ENCODE measurements at places on chromosomes 1 and 21. TPM values are rescaled to one million over a fixed set of nuclear protein-coding genes. Genes with fewer than 3 reads are reported as not detected.

DNA sequence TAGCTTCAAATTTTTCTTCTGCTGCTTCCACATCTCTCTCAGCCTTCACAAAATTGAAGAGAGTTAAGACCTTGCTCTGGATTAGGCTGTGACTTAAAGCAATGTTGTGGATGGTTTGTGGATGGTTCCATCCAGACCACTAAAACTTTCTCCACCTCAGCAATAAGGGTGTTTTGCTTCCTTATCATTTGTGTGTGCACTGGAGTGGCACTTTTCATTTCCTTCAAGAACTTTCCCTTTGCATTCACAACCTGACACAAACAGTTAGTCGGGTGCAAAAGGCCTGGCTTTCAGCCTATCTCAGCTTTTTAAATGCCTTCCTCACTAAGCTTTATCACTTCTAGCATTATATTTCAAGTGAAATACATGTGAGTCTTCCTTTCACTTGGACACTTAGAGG lies 30.3 kb downstream of the DENND1B start:
- no peak for DNase-seq

Gene FAM163A
- 0.71 TPM for polyA plus RNA-seq

- DNase-seq, result no peak
These were observed 6.8 kb upstream of the KIF17 start for GRCh38 chr1:20724364-20725188.

DNA sequence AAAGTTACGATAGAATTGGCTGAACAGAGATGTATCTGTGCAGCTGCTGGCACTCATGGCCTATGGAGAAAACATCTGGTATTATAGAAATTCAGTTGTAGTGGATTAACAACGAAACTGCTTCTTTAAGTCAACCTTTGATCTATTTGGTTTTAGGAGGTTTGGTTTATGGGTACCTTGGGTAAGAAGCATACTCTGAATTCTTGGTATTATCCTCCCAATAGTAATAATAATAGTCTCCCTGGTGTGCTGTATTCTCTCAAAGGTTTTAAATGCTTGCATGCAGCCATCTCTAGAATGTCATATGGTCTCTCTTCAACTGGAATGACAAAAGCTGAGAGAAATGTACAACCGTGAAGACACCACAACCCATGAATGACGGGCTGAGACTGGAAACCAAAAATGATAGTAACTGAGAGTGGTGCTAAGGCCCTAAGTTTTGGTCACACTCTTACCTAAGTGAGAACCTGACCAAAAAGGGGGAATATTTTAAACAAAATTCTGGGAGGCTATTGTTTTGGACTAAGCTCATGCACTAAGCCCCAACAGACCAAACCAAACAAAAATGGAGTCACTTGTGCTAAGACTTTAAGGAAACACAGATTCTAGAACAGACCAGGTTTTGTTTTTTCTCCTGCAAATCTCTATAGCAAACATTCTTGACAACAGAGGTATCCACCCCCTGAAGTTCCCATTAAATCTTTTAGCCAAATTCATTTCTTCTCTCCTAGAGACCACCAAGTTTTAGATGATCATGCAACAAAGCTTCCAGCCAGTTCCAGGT lies 17.6 kb upstream of the TMEM61 start:
- DNase-seq, result peak; percentile 33

GRCh38 chr1:27885621-27886352 lies 13.4 kb downstream of the THEMIS2 start:
- DNase-seq, result peak; percentile 48

DNA sequence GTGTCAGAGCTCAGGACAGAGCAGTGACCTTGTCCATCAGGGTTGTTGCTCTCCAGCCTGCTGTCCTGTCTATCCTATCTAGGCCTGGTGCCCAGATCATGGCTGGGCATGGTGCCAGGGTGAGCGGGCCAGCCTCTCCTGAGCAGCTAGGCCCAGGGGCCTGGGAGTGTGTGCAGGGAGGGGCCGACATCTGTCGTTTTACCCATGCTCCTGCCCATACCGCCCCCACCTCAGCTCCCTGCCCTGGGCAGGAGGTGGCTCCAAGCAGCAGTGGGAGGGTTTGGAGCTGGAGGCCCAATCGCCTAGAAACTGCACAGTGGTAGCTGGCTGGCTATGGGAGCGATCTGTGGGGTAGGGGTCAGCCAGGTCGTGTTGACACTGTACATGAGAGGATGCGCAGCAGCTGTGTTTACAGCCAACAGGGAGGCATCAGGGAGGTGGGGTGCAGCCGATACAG lies 6.5 kb downstream of the INSRR start:
- DNase-seq, result peak; percentile 86

Gene GNG12
- 40.9 TPM for polyA plus RNA-seq

Gene KCND3
- 1.7 TPM for polyA plus RNA-seq

DNA sequence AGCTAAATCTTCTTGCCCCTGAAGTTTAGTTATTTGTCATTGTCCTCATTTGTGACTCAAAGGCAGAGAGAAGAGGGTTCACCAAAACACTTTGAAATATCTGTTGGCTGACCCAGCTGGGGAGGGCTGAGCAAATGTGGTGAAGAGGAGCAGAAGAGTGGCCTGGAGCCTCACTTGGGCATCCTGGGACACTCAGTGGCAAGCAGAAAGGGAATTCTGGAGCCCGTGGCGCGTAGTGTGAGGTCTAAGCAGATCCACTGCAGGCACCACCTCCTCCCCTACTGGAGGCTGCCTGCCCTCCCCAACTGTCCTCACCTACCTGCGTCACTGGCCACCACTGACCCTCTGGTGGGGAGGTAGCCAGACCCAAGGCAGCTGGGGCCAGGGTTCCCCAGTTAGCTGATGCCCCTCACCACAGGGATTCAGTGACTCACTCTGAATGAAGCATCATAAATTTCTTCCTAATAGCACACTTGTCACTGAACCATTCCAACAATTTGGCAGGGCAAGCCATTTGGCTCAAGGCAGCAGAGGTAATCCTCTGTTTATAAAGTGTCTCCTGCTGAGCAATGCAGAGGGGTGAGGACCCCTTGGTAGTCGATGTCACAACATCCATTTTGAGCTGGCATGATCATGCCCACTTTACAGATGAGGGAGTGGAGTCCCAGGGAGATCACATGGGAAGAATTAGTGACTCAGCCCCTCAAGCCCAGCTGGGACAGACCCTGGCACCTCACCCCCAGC lies 80.3 kb downstream of the NENF start:
- no peak for DNase-seq

DNA sequence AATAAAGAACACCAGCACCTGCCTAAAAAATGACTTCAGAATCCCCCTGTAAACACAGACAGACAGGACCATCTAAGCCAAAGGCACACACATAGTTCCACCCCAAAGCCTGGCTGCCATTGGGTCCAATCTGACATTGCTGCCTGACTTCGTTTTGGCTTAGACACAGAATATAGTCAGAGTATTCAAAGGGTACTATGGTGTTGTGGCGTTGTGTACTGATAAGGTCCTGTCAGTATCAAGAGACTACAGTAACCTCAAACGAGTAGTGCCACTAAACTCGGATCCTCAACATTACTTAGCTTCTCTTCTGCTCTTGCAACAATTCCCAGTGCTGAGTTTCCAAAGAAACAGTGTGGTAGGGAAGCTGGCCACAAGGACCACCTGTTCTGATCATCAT lies 169.3 kb upstream of the NR5A2 start:
- DNase-seq, result no peak

Gene TENT5C
- polyA plus RNA-seq, result 5.3 TPM

- peak; percentile 63 for DNase-seq
These were observed 114.3 kb downstream of the GDAP2 start for GRCh38 chr1:117814856-117815797.

DNA sequence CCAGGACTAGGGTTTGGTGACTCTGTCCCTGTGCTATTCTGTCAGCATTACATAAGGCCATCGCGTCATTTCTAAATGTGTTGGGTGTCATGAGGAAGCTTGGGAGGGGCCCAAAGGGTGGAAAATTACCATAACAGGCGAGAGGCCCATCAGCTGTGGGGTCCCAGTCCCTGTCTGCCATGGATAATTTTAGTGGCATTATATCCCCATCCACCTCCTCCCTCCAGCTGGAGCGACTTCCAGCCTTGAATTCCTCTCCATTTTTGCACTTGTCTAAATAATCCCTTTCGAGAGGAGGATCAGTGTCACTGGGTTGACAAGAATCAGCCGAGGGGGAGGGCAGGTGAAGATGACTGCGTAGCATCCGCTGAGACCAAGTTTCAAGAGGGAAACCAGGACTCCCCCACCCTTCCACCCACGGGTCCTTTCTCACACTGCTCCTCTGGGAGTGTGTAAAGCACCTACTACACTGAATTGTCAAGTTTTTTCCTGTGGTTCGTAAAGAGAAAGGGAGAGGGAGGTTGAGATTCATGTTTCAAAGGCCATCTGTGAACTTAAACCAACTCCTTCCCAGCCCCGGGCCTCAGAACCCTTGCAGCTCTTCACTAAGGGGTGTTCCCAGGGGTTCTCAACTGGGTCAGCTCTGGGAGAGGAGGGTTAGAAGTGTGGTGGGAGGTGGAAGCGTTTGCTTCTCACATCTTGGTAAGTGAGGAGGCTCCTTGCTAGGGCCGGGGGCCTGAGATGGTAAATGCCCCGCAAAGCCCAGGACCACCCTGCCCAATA lies 29.2 kb downstream of the VASH2 start:
- peak; percentile 86 for DNase-seq

- peak; percentile 37 for DNase-seq
These were observed 13.7 kb downstream of the SPRTN start for GRCh38 chr1:231351816-231352215.

Gene MOB3C
- polyA plus RNA-seq, result 13.0 TPM

- DNase-seq, result peak; percentile 99
These were observed 83.9 kb upstream of the EDEM3 start for GRCh38 chr1:184838504-184838951.

- peak; percentile 59 for DNase-seq
These were observed 99.1 kb upstream of the ARTN start for GRCh38 chr1:43834280-43835081.

- peak; percentile 57 for DNase-seq
These were observed 155.4 kb downstream of the CLEC20A start for GRCh38 chr1:178341261-178341956.

- no peak for DNase-seq
These were observed 23.8 kb downstream of the IGFN1 start for GRCh38 chr1:201214461-201214860.

DNA sequence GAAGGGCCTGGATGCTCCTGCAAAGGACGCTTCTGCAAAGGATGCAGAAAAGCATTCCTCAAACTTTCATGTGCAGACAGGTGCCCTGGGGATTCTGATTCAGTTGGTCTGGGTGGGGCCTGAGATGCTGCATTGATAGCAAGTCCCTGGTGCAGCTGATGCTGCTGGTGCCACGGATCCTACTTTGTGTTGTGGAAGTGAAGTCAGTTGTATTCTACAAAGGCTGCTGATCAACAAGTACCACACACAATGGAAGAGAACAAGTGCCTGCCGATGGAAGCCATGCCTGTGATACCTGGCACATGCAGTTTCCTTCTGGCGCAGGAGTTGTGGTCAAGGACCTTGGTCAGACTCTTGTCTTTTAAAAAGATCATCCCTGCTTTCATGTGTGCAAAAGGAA lies 478.8 kb downstream of the CAMTA1 start:
- no peak for DNase-seq

- DNase-seq, result no peak
These were observed 81.5 kb upstream of the UBE2U start for GRCh38 chr1:64121766-64122385.

DNA sequence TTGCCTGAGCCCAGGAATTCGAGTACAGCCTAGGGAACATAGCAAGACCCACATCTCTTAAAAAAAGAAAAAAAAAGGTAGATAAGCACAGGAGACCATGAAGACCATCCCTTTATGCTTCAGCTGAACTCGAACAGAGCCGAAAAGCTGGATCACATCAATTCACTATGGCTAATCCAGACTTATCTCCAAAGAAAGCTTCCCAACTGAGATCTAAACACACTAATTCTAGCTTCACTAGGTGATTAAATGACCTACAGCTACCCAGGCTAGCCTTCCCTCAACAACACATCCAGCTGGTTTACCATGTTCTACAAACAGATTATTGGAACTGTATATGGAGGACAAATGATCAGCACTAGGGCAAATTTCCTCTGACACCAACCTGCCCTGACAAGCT lies 44.0 kb upstream of the NR5A2 start:
- no peak for DNase-seq

DNA sequence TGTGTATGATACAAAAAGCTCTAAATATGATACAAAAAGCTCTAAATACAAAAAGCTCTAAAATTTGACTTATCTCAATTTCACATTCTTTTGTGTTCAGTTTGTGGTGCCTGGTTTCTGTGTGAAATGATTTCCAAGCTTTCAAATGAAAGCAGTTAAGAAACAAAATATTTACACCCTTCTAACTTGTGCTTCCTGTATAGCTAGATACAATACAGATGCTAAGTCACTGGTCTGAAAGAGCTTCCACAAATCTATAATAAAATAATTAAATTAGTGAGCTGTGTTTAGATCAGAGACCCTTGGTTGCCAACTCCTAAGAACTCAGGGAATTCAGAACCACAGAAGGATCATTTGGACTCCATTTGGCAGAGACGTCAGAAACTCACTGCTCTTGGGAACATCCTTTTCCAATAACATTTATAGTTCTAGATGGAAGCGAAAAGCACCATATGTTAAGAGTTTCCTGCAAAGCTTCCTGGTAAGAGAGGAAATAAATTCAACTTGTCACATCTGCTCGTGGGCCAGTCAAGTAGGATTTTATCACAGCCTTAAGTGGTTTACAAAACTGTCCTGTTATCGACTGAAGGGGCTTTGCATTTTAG lies 1079.1 kb downstream of the ADGRL2 start:
- DNase-seq, result peak; percentile 92

GRCh38 chr1:211739671-211740411 lies 64.4 kb upstream of the NEK2 start:
- no peak for DNase-seq

GRCh38 chr1:38867208-38867607 lies 5.9 kb downstream of the MYCBP start:
- no peak for DNase-seq

- DNase-seq, result no peak
These were observed 1.3 kb upstream of the ZBTB7B start for GRCh38 chr1:155001425-155001674.

GRCh38 chr1:37255136-37255795 lies 219.1 kb upstream of the ZC3H12A start:
- peak; percentile 31 for DNase-seq

- peak; percentile 52 for DNase-seq
These were observed 524 bp downstream of the COPA start for GRCh38 chr1:160342526-160342925.

Gene SPATA45
- polyA plus RNA-seq, result not detected

Gene MTARC1
- polyA plus RNA-seq, result 3.8 TPM

DNA sequence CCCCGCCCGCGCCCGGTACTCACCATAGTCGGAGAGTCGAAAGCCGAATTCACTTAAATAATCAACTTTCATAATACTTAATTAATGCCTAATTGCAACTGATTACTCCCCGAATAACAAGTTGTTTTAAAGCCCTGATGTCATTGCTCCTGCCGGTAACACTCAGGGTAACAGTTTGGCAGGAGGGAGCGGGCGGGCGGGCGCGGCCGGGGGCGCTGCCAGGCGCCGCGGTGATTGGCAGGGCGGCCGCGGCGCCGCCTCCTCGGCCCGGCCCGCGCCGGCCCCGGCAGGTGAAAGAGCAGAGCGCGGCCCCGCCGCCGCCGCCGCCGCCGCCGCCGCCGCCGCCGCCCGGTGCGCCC lies 102.2 kb downstream of the CASZ1 start:
- peak; percentile 48 for DNase-seq

GRCh38 chr1:221075911-221076310 lies 196.7 kb downstream of the HLX start:
- DNase-seq, result peak; percentile 42

Gene MYBPH
- 353 TPM for polyA plus RNA-seq

Data from muscle of leg (tissue), 16 donors.